NCI-H526 treated with DMSO at 0.1 percent for 48 hours (cell line): ENCODE measurements at places on chromosomes 1 and 21.

GRCh38 chr1:4075436-4076225, 175.6 kb upstream of the C1orf174 start:
- DNase-seq: no peak

DNA sequence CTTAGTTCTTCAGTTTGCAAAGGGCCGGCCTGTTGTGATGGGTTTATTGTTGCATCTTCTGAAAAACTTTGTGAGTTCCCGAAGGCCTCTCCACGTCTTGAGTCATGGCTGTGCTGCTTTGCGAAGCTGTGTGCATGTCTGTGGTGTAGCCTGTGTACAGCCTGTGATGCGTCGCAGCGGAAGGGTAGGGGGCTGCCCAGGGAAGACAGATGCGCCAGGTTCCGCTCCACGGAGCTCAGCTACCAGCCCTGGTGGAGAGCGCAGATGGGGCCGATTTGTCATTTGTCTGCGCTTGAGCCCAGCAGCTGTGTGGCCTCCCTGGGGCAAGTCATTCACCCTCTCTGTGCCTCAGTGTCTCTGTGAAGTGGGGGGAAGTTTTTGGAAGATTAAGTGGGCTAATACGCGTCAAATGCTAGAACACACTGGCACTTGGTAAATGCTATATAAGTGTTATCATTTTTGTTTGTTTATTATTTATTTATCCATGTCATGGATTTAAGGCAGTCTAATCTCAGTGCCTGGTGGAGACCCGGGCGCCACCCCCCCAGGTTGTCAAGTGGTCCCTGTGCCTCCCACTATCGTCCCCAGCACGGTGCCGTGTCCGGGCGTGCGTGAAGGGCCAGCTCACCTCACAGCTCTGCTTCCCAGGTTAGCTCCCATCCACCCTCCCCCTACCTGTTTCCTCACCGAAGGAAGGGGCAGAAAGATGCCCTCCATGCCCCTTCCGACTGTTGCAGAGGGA, 8.4 kb downstream of the PDE9A start:
- DNase-seq: peak; percentile 11

DNA sequence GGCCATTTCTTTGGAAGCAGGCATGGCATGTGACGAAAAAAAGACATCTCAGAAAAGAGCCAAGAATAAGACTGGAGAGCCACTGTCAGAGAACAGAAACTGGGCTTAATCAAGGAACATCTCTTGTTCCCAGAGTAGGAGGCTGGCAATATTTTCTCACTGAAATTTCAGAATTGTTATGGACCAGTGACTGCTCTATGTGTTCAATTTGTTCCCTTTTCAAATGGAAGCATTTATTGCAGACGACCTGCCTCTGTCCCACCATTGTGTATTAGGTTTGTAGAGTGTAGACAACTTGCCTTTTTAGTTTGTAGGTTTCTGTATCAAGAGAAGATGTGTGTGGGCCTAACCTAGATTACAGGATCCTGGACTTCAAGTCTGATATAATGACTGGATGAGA, 18.7 kb downstream of the PSMG1 start:
- DNase-seq: no peak

- no peak for DNase-seq
Measured at GRCh38 chr1:43938892-43939587, 5.4 kb downstream of the ARTN start.

DNA sequence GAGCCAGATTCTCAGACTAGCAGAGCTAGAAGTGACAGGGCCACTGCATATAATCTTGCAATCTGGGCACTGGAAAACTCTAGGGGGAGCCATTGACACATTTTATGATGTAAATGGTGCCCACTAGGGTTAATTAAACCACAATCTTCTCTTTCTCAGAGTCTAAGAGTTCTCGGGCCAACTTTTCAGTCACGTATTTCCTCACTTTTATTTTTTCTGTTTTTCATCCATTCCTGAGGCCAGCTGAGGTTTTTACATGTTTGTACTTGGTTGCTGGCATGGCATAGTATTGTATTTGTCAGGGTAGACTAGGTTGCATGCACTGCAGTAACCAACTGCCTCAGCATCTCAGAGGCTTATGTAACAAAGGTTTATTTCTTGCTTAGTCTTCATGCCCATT, 138.2 kb downstream of the ZNF326 start:
- DNase-seq: peak; percentile 48

DNA sequence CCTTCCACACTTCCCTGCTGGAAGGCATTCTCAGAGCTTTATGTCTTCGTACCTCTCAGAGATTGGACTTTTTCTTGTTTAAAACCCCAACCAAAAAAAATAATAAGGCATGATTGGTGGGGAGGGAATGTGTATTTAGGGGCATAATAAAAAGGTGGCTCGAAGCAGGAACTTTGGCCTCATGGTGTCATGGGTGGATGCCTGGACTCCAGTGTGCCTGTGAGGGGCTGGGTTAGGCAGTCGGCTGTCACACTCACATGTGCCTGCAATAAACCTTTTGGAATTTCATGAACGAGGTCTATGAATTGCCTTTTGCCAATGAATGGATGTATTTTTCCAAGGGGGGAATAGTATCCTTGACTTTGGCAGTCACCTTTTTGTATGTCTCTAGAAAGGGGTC, 131.3 kb downstream of the EDEM3 start:
- DNase-seq: no peak

DNA sequence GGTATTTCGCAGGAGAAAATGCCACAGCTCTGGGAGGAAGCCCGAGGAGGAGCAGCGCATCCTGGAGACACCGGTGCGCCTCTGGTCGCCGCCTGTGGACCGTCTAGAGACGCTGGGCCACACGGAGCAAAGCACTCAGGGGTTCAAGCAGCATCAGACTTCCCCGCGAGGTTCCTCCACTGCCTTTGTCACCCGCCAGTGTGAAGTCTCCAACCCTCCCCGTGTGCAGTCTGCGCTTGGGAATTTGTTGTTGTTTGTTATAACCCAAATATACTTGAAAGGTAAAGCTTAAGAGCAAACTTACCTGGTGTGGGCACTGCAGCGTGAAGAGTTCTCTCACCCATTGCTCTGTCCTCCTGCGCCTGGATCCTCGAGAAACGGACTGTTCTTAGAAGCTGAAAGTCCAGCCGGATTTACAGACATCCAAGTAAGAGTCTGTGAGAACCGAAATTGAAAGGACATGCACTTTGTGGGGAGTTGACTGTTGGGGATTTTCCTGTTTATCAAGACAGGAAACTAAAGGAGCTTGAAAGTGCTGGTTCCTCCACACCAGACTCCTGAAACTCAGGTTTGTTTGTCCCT, at the start of gene GBP4:
GBP4 (minus strand) TSS at position 452 of the 582 bp plus-strand sequence; CDS start at position 344, 108 bp downstream.
- DNase-seq: no peak

DNA sequence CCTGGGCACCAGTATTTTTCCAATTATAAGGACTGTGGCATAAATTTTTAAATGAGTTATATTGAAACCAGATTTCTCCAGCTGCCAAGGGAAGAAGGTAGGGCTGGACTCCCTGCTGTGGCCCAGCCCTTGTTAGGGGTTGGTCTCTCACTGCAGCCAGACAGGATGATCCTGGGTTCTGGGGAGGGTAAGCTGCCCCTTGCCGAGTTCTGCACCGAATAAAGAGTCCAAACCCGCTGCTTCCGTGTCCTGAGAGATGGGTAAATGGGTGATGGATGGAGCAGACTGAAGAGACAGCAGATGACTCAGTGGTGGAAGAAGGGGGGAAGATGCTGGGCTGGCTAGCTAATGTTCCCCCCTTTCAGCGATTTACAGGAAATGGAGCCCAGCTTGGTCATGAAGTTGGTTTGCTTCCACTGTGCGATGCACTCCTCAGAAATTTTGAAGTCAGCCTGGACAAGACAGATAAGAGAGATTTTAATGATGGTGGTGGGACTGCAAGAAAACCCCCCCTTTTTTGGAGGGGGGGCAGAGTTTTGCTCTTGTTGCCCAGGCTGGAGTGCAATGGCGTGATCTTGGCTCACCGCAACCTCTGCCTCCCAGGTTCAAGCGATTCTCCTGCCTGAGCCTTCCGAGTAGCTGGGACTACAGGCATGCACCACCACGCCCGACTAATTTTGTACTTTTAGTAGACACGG, 41.4 kb downstream of the YARS1 start:
- no peak for DNase-seq

DNA sequence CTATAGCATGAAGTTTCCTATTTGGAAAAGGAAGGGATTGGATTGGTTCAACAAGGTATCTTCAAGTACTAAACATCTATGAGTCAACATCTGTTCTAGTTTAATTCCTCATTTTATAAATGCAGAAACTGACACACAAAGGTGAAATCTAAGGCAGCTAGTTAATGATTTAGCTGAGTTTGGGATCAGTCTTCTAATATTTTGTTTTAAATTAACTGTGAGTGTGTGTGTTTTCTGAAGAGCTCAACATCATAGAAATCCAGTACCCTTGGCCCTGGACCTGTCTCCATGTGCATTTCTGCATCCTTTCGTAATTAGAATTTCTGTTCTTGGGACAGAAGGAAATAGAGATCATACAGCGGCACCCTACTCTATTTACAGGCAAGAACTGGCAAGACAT, 105.9 kb downstream of the RGS2 start:
- no peak for DNase-seq

DNA sequence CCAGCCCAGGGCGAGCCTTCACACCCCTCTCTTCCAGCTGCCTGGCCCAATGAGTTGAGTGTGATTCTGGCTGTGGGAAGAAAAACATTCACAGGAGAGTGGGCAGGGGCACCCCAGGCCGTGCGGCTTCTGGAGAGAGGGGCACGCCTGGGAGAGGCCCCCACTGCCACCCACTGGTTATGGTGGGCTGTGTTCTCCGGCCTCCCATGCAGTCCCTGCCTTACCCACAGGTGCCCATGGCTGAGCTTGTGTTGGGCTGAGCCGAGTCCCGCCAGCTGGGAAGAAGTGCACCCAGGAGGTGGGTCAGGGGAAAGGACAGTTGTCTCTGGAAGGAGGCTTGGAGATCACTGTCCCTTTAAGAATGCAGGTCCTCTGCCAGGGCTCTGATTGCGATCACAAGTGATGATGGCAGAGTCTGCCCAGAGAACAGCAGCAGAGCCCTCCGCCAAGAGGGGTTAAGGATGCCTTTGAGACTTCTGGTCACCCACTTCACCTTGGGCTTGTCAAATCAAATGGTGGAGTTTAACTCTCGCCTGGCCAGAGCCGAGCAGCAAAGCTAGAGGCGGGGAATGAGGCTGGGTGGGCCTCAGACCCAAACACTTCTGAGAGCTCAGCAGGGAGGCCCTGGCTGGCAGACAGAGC, 124.7 kb upstream of the ARHGEF16 start:
- DNase-seq: no peak

GRCh38 chr1:56578138-56578962, 1.0 kb downstream of the PLPP3 start:
- DNase-seq: peak; percentile 82

DNA sequence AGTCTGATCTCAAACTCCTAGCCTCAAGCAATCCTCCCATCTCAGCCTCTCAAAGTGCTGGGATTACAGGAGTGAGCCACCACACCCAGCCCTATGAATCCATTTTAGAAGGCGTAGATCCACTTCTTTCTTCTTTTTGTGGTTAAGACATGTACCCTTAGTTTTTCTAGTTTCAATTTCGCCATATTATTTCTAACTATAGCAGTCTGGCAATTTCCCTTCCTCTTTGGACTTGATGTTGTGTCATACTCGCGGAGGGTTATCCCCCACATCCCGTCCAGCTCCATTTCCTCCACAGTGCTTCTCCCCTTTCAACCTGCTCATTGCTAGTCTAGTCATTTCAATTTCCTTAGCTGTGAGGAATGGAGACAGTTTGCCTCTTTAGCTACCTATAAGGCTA, 5.2 kb upstream of the LRRC8D start:
- no peak for DNase-seq

- DNase-seq: no peak
Measured at GRCh38 chr21:45415188-45415942, 10.4 kb downstream of the COL18A1 start.

- no peak for DNase-seq
Measured at GRCh38 chr1:177566495-177566894, 395.7 kb downstream of the BRINP2 start.

GRCh38 chr1:20057886-20058420, 12.0 kb upstream of the PLA2G5 start:
- DNase-seq: no peak

- DNase-seq: no peak
Measured at GRCh38 chr1:43945674-43946235, 995 bp upstream of the IPO13 start.

DNA sequence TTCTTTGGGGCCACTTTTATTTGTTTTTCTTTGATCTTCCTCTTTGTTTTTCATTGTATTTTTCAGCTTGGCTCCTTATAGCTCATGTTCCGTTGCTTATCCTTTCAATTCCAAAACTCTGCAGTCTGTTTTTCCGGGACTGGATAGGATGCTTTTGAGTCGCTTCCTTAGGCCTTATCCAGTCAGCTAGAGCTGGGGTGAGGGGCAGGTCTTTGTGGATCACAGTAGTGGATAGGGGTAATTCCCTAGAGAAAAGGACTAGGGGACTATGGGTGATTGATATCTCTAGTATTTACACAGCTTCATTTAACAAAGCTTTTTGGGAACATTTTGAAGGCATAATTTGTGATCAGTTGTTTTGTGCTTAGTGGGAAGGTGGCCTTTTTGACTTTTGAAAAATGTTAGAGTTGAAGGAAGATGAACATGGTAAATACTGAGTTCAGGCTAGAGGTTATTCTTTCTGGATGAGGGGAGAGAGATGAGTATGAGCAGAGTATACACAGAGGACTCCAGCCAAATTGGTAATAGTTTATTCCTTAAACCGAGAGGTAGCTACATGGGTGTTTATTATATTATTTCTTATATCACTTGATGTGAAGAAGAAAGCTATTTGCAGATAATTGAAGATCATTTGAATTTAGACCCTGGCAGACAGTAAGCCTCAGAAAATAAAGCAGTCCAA, 22.5 kb downstream of the CEP350 start:
- peak; percentile 39 for DNase-seq

DNA sequence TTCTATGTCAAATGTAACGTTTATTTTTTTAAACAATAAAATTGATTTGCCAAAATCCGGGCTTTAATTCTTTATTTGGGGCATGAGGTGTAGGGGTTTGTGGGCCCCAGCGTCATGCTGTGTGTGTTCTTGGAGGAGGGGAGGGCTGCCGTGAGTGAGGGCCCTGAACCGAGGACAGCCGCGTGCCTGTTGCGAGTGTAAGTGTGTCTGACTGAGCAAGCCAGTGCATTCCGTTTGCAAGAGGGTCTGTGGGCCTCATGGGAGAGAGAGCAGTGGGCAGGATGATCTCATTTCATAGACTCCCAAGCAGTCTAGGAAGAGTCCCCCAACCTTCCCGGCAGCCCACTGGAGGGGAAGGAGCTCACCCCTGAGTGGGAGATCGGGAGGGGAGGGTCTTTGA, 21.4 kb upstream of the SPSB1 start:
- DNase-seq: no peak

GRCh38 chr1:24110642-24111261, 1.2 kb downstream of the MYOM3 start:
- no peak for DNase-seq
